ENCODE measurements at places on chromosomes 7 and 10.

- DNase-seq, result no peak
Observed at GRCh38 chr7:128868624-128869137, 6.0 kb downstream of the ATP6V1F start.

- no peak for DNase-seq
Observed at GRCh38 chr10:101450277-101451080, 96.5 kb downstream of the BTRC start.

- no peak for DNase-seq
Observed at GRCh38 chr7:148156233-148156632, 434.3 kb upstream of the C7orf33 start.

GRCh38 chr7:87113077-87113476 lies 39.2 kb upstream of the DMTF1 start:
- DNase-seq, result no peak

DNA sequence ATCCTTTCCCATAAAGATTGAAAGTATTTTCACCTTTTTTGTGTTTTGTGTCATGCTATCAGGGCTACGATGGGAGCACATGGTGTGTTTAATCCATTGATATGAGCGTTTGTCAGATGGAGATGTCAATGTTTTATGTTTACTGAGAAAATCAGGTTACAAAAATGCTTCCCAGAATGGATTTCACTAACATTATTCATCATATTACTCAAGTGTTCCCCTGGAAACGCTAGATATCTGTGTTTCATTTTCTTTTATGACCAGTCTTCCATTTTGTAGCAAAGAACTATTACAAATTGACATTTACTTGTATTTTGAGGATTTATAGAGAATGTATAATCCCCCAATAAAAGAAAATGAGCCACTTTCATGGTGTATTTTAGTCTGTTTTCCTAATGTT lies 293.5 kb upstream of the AKR1E2 start:
- peak; percentile 63 for DNase-seq

GRCh38 chr10:44008270-44008916 lies 359.7 kb upstream of the ZNF32 start:
- peak; percentile 20 for DNase-seq

DNA sequence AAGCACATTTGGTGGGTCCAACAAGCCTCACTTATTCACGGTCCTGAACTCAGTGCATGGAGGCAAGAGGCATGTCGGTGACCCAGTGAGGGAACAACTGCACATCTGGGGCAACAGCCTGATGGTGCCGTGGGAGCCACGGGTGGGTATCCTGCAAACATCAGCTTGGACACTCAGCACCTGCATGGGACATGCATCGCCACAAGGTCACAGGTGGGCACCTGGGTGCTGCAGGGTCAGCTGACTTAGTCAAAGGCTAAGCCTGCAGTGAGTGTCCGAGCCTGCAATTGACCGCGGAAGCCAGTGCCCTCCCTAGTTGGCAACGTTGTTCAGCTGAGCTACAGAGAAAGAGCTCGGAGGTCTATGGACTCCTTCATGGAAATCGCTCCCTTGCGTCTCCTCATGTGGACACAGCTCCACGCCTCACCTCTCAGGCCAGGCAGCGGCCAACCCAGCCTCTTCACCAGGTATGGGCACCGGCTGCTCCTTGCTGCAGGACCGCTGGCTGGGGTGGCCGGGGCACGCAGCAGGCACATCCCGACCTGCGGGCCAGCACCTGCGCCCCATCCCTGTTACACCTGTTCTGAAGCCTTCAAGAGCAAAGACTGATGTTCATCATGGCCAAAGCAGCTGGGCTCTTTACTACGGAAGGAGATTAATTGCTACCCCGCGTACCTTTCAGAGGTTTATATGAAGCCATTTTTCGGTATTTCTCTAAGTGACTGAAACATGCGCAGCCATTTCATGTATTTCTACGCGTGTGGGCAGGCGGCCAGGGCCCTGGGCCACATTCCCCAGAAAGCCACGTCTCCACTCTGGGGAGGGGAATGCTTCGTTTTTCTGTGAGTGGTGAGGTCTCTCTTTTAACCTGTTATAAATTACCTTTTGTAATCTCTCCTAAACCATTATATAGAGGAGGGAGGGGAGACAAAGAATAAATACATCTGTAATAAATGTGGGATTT lies 380.7 kb downstream of the DNAJB6 start:
- no peak for DNase-seq

DNA sequence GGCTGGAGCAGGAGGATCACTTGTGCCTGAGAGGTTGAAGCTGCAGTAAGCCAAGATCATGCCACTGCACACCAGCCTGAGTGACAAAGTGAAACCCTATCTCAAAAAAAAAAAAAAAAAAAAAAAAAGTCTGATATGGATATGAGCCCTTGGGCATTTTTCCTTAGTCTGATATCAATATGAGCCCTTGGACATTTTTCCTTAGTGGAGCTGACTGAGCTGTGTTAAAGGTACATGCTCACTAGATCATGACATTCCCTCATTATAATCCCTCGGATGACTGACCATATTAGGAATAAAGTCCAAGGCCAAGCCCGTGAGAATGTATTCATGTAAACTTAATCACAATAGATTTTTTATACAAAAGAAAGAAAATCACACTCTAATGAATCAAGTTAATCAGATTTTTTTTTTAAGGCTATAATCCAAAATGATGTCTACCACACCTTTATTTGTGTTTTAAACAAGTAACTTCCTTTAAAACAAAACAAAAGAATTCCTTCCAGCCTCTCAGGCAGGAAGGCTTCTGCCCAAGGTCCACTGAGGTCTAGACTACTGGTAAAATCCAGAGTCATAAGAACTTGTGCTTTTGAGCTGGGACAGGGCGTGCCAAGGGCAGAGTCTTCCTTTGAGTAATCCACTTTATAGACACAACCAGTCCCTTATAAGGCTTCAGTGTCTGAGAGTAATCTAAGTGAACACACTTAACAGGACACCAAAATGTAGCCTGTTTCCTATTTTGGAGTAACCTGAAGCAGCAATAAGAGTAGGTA lies 5.5 kb downstream of the PPA1 start:
- no peak for DNase-seq

- no peak for DNase-seq
Observed at GRCh38 chr10:58267713-58268453, at the start of gene IPMK. TSS of gene IPMK (minus strand) at chr10:58267894. CDS start at chr10:58267611, 283 bp downstream.

GRCh38 chr10:98257961-98258360 lies 10.0 kb downstream of the LOXL4 start:
- no peak for DNase-seq

GRCh38 chr7:90689260-90689659 lies 93.1 kb downstream of the CDK14 start:
- no peak for DNase-seq

GRCh38 chr7:95686109-95686508 lies 86.2 kb upstream of the DYNC1I1 start:
- DNase-seq, result no peak
